Stimulated activated CD8-positive, alpha-beta memory T cell treated with anti-CD3 and anti-CD28 coated beads, Interleukin-12 subunit alpha, Interleukin-12 subunit beta, amount 100 ng/mL, for 1 hour (primary cell): ENCODE measurements at places on chromosomes 3 and 15.

- no peak for DNase-seq
Observed at GRCh38 chr3:190070622-190071347, 49.9 kb downstream of the P3H2 start.

- DNase-seq = no peak
Observed at GRCh38 chr3:23735062-23735461, 70.7 kb upstream of the UBE2E1 start.

GRCh38 chr3:139607257-139608107 is 67.9 kb upstream of the RBP1 start:
- no peak for DNase-seq

DNA sequence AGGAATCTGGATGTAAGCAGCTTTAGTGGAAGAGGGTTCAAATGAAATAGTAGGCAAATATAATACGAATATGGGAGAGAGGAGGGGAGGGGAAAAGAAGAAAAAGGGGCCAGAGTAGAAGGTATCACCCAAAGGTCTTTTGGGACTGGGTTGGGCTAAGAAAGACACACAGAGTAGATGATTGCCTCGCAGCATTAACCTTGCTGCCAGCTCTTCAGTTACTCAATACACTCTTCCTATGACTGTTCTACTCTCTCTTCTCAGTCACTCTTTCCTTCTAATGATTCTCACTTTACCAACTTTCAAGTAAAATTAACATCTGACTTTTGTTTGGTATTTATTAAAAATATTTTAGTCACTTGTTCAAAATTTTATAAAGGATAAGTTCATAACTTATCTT is 52.8 kb downstream of the CLASP2 start:
- DNase-seq = no peak

- no peak for DNase-seq
Observed at GRCh38 chr3:11452885-11453847, 181.0 kb downstream of the ATG7 start.

GRCh38 chr3:105806359-105806758 is 62.5 kb downstream of the CBLB start:
- DNase-seq = no peak

- DNase-seq = no peak
Observed at GRCh38 chr15:100628746-100629145, 26.4 kb downstream of the ASB7 start.

GRCh38 chr3:184914628-184915027 is 102.7 kb downstream of the VPS8 start:
- DNase-seq = no peak

GRCh38 chr3:181279239-181279565 is 289.7 kb upstream of the DNAJC19 start:
- no peak for DNase-seq

DNA sequence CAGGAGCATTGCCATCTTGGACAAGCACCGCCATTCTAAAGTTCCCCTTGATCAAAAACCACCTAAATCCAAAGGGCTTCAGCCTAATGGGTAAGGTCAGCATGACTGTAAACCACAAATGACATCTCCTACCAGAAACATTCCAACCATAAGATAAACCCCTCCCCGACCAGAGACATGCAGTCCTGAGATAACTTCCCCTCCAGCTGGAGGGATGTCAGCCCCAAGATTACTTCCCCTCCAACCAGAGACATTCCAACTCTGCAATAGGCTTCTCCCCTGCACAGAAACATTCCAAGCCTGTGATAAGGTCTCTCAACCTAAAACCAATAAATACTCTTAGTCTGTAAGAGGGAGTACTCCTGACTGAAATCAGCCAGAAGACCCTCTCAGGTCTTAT is 62.7 kb upstream of the DNAJC19 start:
- DNase-seq = no peak

DNA sequence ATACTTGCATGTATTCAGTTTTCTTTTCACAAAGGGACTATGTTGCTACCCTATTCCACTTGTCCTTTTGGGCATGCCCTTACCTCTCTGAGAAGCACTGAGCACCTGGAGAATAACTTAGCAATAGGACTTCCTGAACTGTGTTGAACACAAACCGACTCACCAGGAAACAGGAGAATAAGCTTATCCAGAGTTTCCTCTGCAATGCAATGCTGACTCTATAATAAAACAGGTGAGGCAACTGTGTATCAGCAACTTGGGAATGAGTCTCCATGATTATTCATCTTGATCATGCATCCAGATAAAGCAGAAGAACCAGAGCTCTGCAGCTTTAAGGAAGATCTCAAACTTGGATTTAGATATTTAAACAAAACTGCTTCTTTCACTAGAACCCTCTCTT is 806.5 kb downstream of the IGSF11 start:
- no peak for DNase-seq

GRCh38 chr3:24046214-24046613 is 101.1 kb downstream of the NR1D2 start:
- DNase-seq = no peak
